ENCODE measurements at places on chromosomes 13 and 19.

DNA sequence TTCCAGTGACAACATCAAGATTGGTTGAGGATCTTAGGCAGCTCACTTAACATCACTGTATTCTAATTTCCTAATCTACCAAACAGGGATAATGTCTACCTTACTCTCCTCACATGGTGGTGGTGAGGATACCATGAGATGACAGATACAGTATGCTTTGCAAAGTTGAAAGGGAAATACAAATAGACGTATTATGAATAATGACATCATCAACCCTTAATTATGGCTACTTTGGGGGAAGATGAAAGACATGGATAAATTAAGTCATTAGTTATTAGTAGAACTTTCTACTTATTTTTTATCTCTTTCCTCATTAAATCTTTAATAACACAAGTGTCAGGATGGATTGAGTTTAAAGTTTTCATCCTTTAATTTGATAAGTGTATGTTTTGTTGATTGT lies 532.5 kb downstream of the KLF12 start:
- no peak for DNase-seq

GRCh38 chr19:44875666-44876451 lies 15.2 kb upstream of the TOMM40 start:
- DNase-seq, result no peak

DNA sequence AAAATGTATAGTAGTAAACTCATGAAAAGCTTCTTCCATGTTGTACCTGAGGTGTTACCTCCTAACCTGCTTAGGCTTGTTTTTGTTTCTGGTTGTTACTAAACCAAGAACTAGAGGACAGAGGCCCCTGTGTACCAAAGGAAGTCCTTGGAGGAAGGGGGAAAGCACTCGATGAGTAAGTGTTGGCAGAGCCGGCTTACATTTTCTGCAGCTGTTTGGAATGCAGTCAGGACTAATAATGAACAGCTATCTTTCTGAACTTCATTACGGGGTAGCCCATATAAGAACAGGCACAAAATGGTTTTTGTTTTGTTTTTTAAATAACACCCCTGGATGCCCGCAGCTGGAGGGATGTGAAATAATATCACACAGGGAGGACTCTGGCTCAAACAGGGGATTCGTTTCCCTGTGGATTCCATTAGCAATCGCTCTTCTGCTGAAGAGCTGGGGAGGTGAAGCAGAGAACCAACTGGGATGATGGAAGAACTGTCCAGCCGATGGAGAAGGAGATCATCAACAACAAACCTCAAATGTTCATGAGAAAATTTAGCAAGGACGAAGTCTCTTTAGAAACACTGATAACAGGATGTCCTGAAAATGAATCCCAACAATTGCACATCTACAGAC lies 214.2 kb upstream of the MAB21L1 start:
- DNase-seq, result no peak

- DNase-seq, result no peak
These were observed 17.4 kb downstream of the ZNF331 start for GRCh38 chr19:53555352-53555751.

DNA sequence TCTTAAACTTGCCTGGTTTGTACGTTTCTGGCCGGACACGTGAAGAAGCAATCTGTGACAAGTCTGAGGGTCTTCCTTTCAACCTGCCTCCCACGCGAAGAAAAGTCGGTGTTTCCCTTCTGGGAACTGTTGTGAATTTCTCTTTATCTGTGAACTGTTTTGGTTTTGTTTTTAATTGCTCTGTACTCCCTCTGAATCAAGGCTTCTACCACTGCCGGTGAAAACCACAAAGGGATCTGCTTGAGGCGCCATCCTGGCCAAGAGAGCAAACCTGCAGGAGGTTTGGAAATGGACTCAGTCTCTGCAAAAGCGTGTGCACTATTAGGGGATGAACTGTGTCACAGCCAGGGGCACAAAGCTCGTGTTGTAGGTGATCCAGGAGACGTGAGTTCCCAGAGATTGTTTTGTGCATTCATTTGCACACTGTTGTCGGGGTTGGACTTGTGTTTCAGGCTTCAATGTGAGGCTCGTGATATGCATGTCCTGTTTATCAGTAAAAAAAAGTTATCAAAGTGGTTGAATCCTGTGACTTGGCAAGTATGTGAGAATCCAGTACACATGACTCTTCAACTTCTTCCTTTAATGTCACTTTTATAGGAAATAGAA lies 9.7 kb downstream of the SIGLEC8 start:
- DNase-seq, result no peak

DNA sequence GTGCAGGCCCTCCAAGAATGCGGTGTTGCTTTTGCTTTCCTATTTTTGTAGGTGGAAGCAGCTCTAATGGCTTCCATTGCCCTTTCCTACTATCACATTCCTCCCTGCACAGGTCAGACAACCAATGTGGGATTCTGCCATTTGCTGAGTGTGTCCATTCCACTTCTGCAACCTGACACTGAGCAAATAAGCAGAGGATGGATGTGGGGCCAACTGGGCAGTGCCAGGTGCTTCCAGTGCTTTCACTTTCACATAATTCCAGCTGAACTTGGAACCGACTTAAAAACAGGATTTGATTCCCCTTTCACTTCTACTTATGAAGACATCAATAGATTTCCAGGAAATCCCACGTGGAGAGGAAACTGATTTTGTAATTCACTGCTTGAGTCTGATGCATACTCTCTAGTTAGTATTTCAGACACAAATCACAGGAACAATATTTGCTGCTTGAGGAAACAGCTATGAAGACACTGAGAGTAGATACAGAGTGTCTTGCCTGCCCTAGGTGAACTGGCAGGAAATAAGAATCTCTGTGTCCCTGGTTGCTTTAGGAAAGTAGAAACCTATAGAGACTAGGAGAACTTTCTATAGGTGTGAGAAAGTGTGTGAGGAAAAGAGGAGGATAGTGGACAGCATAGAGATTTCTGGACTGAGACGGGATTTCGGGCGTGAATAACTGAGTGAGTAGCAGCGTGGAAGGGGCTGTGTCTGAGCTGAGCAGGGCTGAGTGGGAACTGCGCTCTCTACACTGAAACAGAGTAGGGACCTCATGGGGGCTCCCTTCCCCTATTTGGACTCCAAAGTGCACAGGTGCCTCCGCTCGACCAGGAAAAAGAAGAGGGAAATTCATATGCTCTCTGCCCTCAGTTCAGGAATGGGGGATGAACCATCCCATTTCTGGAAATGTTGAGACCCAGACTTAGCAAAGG lies 22.5 kb downstream of the LGALS16 start:
- no peak for DNase-seq

DNA sequence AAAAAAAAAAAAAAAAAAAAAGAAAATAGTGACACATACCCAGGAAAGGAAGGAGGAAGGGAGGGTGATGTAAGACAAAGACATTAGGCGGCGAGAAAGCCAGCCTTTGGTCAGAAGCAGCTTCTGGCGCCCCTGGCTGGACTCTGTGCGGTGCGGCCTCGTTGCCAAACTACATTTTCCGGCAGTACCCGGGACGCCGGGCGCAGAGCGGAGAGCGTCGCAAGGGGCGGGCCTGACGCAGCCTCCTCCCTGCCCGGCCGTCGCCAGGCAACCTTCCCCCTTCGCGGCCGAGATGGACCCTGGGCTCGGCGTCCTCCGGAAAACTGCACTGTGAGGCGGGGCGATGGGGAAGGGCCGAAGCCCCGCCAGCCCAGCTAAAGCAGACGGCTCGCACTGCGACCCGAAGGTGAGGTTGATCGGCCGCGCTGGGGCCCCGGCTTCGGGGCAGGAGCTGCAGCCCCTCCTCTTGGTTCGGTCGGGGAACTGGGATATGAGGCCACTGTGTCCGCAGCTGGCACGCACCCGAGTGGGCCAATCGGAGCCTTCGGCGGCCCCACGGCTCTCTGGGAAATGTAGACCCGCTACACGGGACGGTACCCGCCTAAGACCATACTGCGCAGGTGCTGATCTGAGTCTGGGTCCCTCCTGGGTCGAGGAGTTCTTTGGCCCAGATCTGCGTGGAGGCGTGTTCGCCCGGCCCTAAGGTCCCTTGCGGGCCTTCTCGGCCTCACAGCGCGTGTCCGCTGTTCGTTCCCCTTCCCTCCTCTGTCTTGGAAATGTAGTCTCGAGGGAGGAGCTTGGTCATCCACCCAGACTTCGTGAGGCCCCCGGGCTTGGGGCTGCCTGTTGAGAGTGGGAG lies 2.3 kb upstream of the MZF1 start:
- peak; percentile 61 for DNase-seq

DNA sequence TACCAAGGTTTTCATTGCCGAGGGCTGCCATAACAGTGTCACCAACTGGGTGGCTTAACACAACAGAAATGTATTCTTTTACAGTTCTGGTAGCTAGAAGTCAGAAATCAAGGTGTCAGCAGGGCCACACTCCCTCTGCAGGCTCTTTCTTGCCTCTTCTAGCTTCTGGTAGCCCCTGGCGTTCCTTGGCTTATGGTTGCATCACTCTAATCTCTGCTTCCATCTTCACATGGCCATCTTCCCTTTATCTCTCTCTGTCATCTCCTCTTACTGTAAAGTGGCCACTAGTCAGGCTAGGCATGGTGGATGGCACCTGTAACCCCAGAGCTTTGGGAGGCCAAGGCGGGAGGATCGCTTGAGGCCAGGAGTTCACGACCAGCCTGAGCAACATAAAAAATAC lies 38.0 kb upstream of the MRI1 start:
- no peak for DNase-seq

DNA sequence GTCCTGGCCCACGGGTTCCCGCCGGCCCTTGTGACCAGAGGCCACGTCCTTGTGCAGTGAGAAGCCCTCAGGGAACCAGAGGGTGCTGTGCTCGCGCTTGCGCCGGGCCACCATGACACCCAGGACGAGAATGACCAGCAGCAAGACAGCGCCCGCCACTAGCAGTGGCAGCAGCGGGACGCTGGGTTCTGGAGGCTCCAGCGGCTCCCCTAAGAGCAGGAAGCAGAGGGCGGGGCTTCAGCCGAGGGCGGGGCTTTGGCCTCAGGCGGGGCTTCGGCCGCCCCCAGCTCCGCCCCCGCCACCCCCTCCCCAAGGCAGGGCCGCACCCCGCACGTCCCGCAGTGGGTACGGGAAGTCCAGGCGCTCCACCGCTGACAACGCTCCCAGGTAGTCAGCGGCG lies 30.4 kb downstream of the NOTCH3 start:
- DNase-seq, result no peak

DNA sequence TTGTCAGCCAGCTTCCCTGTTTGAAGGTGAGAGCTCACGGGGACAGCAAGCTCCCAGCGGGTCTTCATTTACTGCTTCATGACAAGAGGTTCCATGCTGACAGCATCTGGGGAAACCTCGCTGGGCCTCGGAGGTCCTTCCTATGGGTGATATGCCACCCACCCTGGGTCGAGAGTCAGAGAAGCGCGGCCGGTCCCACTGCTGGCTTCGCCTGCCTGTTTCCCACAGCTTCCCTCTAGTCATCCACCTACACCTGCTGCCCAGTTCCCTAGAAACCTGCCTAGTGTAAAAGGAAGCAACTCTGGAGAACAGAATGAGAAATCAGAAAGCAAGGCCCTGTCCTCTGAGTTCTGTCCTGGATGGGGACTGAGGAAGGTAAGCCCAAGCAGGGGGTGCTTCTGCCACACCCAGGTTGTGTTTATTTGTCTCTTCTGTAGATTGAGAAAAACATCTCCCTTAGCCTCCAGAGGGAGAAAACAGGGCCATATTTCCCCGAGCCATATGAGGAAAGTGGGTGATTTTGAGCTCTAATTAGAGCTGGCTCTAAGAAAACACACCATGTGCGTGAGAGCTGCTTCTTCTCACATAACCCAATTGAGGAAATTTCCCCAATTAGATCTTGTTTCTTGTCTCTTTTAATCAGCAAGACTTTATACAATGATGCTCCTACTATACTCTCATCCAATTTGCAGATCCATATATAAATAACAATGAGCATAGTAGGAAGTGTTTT lies 504.3 kb downstream of the IRS2 start:
- DNase-seq, result no peak

GRCh38 chr19:37931881-37932655 lies 25.1 kb downstream of the SIPA1L3 start:
- DNase-seq, result no peak
